ENCODE measurements at places on chromosomes 7 and 10. TPM values are rescaled to one million over a fixed set of nuclear protein-coding genes. Genes with fewer than 3 reads are reported as not detected.
A peak's percentile ranks its signal among the peaks of the same experiment; 100 is the strongest.

GJC3 gene
- total RNA-seq = 0.59 TPM

DNA sequence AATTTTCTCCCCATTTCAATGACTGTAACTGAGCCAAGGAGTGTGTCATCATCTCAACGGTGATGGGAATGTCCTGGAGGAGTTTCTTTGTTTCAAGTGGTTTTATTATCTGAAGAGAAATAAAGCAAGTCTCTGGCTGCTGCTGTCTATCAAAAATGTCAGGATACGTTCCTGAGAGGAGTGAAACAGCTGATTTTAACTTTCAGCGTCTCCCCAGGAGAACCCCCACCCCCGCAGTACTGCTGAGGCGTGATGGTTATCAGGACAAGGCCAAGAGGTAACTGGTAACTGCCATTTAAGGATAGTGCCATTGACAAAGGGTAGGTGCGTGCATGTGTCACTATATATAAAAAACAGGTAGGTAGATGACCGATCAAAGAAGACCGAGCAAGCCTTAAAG lies 70.3 kb upstream of the LRGUK start:
- no peak for DNase-seq

MBL2 gene
- total RNA-seq = not detected

SPDYE1 gene
- total RNA-seq = not detected

DNA sequence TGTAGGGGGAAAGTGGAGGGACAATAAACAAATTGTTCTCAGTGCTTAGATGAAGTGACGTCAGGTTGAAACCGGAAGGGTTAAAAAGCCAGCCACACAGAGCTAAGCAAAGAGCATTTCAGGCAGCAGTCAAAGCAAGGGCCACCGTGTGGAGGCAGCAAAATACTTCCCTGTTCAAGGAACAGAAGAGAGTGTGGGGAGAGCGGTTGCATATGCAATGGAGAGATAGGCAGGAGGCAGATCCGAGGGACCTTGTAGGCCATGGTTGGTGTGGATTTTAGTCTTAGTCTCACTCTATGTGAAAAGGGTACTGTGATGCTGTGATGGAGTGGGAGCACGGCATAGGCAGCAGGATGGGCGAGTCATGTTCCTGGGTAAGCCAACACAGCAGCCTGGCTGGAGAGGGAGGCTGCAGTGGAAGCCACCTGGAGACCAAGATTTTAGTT lies 3.8 kb upstream of the STN1 start:
- DNase-seq = no peak

- DNase-seq = no peak
Observed at GRCh38 chr7:90592033-90592432, 4.1 kb upstream of the CDK14 start.

GRCh38 chr10:109959259-109960145 lies 36.2 kb upstream of the XPNPEP1 start:
- DNase-seq = no peak

DENND2A gene
- 9.6 TPM for total RNA-seq

DNA sequence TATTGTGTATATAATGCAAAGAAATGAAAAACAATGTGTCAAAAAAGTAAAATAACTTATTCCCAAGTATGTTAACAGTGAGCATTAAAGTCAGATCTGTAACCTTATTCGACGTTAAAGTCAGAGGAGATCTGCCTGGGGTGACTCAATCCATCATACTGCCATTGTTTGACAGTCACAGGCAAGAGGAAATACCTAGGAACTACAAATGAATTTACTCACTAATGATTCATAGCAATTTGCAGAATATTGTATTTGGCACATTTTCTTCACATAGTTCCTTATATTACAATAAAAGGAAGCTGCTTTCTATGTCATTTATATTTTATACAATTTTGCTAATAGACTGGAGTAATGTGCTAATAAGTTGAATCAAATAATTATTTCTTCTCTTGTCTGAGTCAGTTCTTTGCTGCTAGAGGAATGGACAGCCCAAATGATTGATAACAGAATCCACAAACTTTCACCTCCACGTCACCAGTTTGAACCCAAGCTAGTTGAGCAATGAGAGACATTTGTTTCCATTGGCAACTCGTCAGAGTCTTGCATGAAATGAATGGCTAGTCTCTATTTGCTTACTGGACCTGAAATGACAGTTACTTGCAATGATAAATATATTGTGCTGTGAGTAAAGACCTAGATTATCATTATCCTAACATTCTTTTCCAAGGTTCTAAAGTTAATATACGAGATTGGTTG lies 48.5 kb upstream of the TMEM106B start:
- no peak for DNase-seq

GRCh38 chr10:68790476-68790875 lies 36.9 kb upstream of the STOX1 start:
- DNase-seq = no peak

GRCh38 chr10:77378366-77379349 lies 258.9 kb downstream of the KCNMA1 start:
- no peak for DNase-seq

DNA sequence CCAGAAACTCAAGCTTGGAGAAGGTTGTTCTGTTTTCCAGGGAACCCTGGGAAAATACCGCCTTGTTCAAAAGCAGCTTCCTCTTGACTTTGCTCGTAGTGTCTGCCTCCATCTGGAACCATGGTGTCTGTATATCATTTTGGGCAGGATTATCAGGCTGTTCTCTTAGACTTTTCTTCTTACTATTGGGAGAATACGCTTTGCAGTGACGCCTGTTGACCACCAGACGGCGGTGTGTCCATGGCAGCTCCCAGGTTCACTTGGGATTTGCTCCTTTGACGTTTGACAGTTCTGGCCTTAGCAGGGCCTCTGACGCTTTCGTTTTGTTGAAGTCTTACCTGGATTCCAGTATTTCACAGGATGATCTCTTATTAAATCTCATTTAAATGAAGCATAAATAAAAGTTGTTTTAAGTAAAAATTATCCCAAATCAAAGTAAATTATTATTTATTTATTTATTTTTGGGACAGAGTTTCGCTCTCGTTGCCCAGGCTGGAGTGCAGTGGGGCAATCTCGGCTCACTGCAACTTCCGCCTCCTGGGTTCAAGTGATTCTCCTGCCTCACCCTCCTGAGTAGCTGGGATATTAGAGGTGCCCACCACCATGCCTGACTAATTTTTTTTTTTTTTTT lies 41.8 kb upstream of the GJD4 start:
- peak; percentile 56 for DNase-seq

- no peak for DNase-seq
Observed at GRCh38 chr10:101922846-101923245, 79.2 kb upstream of the KCNIP2 start.

ASAH2 gene
- total RNA-seq = 3.0 TPM

- DNase-seq = peak; percentile 22
Observed at GRCh38 chr10:47038881-47039561, 127.8 kb downstream of the PTPN20 start.

VAX1 gene
- total RNA-seq = not detected

OGDHL gene
- total RNA-seq = 4.2 TPM

CFAP46 gene
- total RNA-seq = 1.2 TPM

- DNase-seq = no peak
Observed at GRCh38 chr7:16970732-16971482, 89.1 kb upstream of the AGR3 start.

MRPS17 gene
- 17.9 TPM for total RNA-seq

DNA sequence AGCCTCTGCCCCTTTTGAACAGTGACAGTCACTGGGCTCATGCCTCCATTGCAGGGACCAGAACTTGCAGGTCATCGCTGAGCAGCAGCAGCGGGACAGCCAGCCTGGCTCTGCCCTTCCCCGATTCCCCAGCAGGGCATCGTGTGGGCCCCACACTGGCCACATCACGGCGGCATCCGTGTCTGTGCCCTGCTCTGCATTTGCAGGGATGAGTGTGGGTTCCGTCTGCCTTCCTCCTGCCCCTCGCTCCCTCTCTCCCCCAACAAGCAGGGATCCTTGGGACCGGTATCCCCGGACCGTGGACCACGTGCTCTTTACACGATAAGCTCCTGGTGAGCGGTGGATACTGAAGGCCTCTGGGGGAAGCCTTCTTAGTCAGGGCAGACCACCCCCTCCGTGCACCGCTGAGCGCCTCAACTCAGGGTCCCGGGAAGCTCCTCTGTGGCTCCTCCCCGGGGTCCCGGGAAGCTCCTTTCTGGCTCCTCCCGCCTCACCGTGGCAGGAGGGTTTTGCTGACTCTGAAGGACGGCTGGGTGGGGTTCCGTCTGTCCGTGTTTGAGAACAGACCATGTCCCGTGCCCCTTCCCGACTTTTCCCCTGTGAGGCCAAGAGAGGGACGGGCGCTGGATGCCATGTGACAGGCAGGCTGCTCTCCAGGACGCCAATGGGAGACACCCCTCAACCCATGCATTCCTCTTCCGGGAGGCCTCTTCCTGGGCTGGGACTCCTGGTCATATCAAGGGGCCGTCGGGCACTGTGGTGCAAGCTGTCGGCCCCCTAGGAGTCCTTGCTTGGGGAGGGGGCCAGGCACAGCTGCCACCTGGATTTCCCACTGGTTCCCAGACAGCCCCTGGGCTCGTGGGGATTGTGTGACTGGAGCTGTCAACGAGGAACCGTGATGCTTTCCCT lies 23.5 kb upstream of the NKX6-2 start:
- DNase-seq = no peak

DNA sequence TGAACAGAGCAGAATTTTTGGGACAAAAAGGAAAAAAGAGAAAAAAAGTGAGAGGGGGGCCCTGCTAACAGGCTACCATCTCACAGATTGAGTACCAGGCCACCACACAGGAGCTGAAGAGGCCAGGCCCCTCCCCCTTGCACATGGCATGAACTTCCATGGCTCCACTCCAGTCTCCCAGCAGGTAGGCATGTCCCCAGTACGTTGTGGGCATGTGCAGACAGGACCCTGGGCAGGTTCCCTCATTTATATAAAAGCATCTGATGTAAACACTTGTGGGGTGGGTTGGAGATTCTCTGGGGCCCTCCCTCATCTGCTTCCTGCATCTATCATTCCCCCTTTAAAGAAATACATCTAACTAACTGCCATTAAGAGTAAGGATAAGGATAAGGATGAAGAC lies 45.0 kb upstream of the AKR1C1 start:
- DNase-seq = no peak

DNA sequence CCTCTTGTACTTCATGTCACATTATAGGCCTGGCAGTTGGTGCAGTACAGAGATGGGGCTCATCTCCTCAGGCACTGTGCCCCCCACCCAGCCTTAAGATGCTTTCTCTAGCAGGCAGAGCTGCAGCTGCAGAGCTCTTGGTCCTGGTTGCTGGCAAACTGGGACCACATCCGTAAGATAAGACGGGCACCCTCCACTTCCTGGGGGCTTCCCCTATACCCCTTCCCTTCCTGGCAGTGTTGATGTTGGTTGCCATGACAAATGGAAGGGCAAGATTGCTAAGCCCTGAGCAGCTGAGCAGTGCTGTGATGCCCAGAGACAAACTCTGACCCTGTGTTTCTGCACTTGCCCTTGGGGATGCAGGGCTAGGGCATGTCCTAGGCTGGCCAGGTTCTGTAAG lies 103.4 kb upstream of the ANLN start:
- DNase-seq = no peak

DNA sequence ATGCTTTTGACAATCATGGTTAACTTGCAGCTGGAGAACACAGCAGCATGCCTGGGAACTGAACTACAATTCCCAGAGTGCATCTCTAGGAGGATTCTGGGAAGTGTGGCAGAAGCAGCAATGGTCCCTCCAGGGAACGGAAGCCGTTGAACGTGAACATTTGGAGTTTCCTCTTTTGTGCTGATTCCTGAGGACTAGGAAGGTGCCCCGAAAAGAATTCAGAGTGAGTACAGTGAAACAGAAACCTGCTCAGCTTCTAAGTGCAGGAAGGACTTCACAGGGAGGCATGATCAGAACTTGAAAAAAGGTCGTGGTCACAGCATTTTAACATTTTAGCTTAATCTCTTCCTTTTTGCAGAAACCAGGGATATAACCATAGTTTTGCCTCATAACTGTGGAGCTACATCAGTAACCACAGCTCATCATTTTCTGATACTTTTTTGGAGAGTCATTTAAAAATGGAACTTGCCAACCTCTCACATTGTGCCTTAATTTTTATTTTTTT lies at the start of gene NUDT13:
Gene NUDT13 (plus strand): TSS at position 111 of the 505 bp plus-strand sequence. CDS start 3,911 bp downstream, outside the sequence.
- peak; percentile 71 for DNase-seq

GRCh38 chr10:101060036-101060950 lies 1.5 kb upstream of the KAZALD1 start:
- peak; percentile 95 for DNase-seq

HKDC1 gene
- 0.35 TPM for total RNA-seq

DNA sequence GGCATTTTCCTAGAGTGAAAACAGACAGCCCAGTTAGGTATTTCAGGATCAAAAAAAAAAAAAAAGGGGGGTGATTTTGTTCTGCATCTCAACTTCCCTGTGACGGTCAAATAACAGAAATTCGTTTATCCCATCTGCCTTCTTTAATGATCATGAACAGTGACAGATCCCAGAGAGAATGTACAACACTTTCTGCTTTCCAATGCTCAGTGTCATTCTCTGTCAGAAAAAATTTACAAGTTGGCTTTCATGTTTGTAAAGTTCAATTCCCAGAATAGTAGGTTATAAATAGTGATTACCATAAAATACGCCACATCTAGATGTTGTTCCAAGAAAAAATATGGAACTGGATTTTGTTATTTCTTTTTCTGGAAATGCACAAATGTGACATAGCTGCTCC lies 1013.2 kb upstream of the PHF14 start:
- DNase-seq = no peak

FXYD4 gene
- not detected for total RNA-seq

DNA sequence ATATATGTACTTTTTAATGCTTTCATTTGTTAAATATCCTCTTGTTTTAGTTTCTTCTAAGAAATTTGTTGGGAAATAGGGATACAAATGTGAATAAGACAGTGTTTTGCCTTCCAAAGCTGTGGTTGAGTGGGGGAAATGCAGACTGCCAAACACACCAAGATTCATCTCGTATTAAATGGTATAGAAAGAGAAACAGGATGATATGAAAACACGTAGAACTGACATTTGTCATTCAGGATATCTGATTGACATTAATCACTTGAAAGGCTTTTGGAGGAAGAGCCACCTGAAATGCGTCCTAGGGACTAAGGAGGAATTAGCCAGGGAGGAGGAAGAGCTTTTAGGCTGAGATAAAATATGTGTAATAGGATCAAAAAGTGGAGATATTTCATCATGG lies 287.4 kb upstream of the SEMA3C start:
- no peak for DNase-seq

IQUB gene
- 0.38 TPM for total RNA-seq

DNA sequence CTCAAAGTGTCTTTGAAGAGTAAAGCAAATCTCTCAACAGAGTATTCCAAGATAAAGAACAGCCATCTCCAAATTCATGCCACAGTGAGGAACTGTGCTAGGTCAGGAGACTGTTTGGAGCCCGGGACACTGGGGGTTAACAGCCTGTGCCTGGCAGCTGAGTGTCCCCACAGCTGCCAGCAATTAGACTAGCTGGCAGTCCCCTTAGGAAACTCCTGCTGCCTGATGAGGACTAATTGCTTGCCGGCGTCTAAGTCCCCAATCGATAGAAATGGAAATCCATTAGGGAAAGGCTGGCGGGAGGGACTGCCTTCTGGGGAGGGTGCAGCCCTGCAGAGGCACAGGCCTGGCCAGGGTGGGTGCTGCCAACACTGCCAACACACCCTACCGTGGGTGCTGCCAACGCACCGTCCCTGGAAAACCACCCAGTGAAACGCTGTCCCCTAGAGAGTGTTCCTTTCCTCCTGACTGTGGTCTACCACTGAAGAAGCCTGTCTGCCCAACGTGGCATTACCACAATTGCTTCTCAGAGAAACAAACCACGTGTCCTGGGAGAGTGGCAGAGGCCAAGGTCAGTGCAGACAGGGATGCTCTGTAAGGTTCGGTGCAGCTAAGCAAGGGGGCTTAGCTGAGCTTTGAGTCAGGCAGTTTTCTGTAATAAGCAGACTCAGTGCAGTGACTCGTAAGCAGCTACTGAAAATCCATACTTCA lies 60.8 kb downstream of the XRCC2 start:
- DNase-seq = no peak

GRCh38 chr10:21052709-21053104 lies 155.6 kb upstream of the NEBL start:
- no peak for DNase-seq
